ENCODE measurements at places on chromosomes 16 and 17.

DNA sequence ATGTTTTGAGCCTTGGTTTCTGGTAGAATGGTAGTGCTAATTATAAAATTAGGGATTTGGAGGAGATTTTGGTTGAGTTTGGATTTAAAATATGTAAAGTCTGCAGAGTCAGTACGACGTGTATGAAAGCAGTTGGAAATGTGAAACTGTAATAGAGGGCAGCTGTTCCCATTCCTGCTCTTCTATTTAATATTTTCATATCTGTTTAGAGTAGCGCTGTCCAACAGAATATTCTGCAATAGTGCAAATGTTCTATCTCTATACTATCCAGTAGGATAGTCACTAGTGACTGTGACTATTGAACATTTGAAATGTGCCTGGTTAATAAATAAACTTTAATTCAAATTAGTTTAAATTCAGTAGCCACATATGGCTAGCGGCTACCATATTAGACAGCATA is 443.4 kb upstream of the SOX9 start:
- no peak for DNase-seq

- DNase-seq, result no peak
Observed at GRCh38 chr16:78955206-78955605, 645.3 kb downstream of the MAF start.

GRCh38 chr16:65388592-65388991 is 266.7 kb upstream of the CDH11 start:
- no peak for DNase-seq

DNA sequence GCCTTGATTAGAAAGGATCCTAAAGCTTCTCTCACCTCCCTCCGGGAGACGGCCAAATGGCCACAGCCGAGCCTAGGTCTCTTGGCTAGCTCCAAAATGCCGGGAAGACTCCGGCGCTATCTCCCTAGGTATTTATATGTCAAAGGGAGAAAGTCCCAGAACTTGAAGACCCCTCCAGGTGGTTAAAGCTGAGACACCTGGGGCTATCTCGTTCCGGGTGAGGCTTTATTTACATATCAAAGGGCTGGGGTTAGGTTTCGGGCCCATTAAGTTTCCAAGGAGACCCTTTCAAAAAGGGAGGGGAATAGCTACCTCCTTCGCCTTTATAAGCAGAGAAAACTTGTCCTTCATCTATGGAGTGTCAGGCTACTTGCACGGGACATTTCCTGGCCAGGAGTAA is 70.9 kb upstream of the KIFC3 start:
- no peak for DNase-seq

- DNase-seq, result peak; percentile 72
Observed at GRCh38 chr17:15220785-15221184, 44.3 kb downstream of the PMP22 start.

DNA sequence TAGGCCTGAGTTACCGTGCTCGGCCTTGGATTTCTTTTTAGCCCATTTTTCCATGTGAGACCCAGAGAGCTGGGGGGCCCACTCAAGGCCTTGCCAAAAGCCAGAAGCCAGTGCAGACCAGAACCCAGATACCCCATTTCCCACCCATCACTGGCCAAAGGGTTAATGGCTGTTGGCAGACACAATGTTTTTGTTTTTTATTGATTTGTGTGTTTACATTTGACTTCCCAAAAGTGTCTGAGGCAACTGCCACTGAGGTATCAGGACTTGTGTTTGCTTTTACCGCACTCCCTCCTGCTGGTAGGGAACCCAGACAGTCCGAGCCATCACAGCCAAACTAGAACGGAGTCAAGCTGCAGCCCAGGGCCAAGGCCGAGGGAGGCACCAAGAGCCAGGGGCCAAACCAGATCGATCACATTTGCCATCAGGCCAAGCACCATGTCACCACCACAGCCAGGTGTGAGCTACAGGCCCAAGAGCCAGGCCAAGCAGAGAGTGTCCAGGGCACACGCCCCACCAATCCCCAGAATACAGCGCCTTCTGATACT is 7.7 kb upstream of the TNFSF12 start:
- no peak for DNase-seq

DNA sequence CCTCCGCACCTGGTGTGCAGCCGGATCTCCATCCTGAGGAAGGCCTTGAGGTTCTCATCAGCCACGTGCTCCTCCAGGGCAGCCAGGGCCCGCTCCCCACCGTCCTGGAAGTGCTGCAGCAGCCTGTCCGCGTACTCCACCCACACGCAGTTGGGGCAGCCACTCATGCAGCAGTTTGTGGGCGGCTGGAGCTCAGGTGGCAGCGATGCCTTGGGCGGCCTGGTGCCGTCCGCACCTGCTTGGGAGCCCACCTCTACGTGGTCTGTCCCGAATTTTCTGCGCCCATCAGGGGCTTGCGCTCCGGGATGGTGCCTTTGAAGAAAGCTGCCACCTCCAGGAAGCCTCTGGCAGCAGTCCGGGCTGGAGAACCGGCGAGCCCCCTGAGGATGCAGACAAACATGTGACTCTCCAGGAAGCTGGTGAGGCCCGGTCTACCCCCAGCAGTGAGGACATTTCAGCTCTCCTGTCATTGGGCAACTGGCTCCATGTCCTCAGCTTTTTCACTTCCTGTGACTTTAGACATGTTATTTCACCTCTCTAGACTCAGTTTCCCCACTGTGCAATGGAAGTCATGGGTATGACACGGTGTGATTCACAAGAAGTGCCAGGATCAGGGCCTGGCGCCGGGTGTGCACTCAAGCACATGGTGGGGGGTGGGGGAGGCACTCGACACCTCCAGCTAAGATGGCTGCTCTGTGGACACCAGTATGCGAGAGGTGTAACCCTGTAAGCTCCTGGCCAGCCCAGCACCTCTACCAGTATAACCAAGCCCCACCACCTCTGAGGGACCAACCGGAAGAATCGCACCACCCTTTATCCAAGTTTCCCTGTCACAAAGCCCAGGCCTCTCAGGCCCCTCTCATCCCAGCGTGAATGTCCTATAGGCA is 957 bp downstream of the OXLD1 start:
- peak; percentile 17 for DNase-seq

GRCh38 chr16:76639685-76640289 is 362.6 kb downstream of the CNTNAP4 start:
- DNase-seq, result peak; percentile 10

DNA sequence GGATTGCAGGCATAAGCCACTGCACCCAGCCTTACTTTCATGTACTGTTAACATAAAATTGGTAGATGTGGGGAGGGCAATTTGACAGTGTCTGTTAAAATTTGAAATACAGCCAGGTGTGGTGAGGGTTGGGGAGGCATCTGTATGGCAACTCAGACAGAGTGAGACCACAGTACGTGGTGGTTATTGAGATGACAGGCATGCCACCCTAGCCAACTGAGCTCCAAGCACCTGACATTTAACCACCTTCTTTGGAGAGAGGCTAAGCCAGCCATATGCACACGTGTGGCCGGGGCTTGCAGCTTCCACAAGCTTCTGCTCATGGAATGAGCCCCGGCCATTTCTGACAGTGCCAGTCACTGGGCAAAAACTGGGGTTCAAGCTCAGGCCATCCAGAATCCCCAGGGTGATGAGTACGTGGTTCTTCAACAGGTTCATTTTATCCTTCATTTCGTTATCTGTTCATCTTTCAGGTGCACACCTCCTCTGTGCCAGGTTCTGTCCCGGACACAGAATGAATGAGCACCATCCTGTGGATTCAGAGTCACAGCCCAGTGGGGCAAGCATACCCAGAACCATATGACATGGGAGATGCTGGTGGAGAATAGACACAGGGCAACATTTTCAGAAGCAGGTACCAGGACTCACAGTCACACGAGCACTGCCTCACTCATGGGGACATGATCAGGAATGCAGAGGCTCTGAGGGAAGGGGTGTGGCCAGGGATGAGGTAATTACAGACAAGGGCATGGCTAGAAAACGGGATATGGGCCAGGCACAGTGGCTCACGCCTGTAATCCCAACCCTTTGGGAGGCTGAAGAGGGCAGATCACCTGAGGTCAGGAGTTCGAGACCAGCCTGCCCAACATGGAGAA is 36.2 kb downstream of the C16orf82 start:
- no peak for DNase-seq

DNA sequence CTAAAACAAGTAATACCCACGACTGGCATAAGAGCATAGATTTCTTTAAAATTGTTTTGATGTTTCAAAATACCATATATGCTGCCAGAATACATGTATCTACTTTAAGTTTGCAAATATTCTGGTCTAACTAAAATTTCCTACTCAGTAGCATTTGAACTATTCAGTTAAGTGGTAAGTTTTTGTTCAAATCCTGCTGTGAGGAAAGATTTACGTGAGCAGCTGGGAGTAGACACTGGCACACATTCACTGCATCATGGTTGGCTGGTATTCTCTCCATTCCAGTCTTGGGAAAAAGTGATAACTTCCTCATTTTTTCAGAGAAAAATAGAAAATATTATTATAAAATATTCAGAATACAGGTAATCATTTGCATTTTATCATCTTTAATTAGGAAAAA is 133.6 kb downstream of the SKAP1 start:
- no peak for DNase-seq

- no peak for DNase-seq
Observed at GRCh38 chr17:37718324-37719048, 26.4 kb downstream of the HNF1B start.

DNA sequence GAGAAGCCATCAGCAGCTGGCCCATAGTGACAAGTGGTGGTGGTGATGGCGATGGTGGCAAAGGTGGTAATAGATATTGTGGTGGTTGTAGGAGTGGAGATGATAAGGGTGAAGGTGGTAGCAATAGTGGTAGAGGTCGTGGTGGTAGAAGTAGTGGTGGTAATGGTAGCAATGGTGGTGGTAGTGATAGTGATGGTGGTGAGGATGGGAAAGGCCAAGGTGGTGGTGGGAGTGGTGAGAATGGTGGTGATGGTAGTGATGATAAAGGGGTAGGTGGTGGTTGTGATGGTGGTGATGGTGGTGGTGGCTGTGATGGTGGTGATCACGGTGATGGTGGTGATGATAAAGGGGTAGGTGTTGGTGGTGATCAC is 13.1 kb downstream of the CDH5 start:
- no peak for DNase-seq

GRCh38 chr17:19237389-19238166 is 412 bp downstream of the EPN2 start:
- DNase-seq, result peak; percentile 13

DNA sequence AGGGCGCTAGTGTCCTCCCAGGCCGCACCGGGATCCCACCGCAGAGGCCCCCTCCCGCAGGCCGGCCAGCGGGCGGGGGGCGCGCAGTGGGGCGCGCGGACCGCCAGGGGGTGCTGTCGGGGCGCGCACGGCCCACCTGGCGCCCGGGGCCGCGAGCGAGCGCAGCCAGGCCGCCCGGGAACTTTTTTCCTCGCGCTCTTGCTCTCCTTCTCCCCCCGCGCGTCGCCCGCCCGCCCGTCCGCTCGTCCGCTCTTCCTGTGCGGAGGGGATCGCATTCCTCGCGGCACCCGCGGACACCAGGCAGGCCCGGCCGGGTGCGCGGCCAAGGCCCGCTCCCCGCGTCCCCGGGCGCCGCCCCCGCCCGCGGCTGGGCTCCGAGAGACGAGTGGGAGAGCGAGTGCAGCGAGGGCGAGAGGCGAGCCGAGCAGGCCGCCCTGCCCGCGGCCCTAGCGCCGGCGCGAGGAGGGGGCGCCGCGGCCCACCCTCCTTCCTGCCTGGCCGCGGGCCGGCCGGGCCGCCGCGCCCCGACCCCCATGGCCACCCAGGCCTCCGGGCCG is at the start of gene RAI1:
Gene RAI1 (plus strand): TSS at position 272 of the 557 bp plus-strand sequence. CDS start 111,491 bp downstream, outside the sequence.
- peak; percentile 88 for DNase-seq

- DNase-seq, result no peak
Observed at GRCh38 chr17:16488186-16488967, 3.6 kb downstream of the LRRC75A start.

GRCh38 chr17:42843358-42843934 is 934 bp upstream of the AOC2 start:
- peak; percentile 58 for DNase-seq

DNA sequence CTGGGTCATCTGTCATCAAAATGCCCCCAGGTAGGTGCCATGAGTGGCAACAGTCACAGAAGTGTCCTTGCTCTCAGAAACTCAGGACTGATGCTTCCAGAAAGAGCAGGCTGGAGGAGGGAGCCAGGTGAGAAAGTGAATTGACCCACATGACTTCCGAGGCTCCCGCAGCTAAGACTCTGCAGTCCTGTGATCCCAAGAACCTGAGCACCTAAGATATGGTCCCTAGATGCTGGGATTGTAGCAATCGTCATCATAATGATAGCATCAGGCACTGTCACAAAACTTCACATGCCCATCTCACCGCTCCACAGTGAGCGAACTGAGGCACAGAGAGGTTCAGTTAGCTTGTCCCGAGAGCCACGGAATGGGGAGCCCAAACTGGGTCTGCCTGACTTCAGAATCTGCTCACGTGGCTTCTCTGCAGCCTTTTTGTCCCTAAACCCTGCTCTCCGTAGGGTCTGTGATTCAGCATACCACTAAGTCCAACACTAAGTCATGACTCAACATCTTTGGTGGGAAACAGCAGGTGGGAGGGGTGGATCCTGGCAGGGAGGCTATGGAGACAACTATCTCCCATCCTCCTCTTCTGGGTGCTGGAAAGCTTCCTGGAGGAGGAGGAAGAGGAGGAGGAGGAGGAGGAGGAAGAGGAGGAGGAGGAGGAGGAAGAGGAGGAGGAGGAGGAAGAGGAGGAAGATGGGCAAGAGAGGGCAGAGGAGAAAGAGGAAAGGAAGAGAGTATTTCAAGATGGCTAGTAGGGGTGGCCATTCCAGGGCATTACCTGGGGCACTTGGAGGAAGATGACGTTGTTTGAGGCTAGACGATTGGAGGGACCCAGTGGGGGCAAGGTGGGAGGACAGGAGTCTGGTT is 55.5 kb upstream of the DLX4 start:
- DNase-seq, result peak; percentile 50

DNA sequence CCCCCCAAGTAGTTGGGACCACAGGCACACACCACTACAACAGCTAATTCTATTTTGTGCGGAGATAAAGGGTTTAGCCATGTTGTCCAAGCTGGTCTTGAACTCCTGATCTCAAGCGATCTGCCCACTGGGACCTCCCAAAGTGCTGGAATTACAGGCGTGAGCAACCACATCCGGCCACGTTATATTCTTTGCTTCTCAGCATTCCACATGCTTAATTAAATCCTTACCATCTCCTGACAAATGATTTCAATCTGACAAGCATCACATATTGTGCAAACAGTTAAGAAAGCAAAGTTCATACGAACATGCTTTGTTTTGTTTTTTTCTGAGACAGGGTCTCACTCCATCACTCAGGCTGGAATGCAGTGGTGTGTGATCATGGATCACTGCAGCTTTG is 18.2 kb downstream of the HIGD1B start:
- peak; percentile 90 for DNase-seq

DNA sequence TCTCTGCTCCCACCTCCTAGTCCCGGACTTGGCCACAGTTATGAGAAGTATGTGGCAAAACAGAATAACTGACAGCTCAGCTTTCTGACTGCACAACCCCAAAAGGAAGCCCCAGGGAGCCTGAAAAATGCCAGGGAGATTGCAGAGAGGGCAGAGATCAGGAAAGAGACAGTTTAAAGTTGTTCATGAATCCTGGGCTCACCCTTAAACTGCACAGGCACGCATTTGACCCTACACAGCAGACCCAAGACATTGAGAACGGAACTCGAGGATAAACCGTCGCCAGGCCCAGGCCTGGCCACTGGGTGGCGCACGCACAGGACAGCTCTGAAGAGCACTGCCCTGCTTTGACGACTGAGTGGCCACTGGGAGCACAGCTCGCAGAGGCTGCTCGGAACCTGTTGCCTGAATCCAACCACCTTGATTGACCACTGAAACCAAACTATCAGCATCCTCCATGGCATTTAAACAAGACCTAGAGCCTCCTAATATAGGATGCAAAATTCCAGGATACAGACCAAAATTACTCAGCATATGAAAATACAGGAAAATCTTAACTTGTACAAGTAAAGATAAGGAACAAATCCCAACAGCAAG is 114.0 kb downstream of the C16orf95 start:
- peak; percentile 92 for DNase-seq

GRCh38 chr17:72137161-72137560 is 16.3 kb downstream of the SOX9 start:
- DNase-seq, result no peak
